ENCODE measurements at places on chromosomes 1 and 21.

DNA sequence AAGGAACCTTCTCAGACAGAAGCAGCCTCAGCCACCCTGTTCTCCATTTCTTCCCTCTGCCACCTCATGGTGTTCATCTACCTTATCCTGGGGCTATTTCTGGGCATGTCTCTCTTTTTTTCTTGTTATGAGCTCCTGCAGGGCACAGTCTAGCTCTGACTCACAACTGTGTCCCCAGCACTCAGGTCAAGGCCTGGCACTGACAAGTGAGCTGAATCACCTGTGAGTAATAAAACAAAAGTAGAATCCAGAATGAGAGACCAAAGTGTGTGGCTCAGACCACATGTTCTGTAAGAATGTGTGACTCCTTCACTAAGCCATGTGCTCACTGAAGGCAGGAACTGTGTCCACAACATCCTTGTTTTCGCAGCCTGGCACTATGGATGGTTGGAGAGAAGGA is 23.2 kb downstream of the C1orf94 start:
- no peak for DNase-seq

DNA sequence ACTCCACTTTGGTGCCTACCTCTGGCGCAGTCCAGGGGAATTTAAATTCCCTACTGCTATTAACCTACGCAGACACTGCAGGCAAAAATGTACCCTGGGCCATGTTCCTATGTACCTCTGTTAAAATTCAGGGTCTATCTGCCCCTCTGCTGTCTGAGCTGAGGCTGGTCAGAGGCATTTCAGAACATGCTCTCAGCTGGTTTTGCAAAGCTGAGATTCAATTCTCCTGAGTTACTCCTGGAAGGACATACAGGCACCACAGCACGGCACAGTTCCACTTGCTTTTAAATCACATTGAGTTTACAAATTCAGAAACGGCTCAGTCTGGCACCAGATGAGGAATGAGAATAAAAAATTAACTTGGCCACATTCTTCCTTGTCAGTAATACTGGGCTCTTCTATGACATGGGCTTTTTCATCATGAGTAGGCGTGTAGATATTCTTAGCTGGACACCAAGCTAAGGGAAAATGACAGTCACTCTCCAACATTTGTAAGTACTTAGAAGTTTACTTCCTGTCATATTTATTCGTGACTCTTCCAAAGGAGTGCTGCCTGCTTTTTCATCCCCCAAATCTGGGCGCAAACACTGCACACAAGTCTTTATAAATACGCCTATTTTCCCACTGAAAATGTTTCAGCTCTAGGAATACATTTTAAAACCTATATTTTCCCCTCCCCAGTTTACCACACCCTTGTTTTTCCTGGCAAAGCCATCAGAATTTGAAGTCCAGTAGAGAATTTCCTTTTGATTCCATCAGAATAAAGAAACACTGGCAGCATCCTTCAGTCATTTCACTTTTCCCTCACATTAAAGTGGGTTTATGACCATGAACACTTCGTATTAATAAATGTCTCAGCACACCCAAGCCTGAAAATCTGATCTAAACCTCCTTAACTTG is 1.9 kb downstream of the C1orf198 start:
- DNase-seq: no peak

- no peak for DNase-seq
These were observed 16.4 kb downstream of the EPHA2 start for GRCh38 chr1:16139473-16139962.

- DNase-seq: no peak
These were observed 1019.6 kb downstream of the PLA2G4A start for GRCh38 chr1:187848321-187848720.

DNA sequence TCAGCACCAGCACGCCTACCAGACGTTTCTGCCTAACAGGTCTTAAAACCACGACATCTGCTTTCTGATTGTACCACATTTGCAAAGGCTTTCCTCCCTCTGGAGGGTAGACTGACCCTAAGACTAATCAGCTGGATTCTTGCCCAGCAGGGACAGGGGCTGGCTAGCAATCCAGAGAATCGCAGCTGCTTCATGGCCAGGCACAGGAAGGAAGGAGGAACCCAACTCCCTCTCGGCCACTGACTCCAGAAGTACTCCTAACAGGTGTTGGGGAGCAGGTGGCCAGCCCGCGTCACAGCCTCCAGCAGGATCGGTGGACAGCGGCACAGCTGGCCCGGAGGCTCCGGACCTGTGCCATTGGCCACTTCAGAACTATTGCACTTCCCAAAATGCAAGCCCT is 180.8 kb downstream of the NPHP4 start:
- DNase-seq: no peak

DNA sequence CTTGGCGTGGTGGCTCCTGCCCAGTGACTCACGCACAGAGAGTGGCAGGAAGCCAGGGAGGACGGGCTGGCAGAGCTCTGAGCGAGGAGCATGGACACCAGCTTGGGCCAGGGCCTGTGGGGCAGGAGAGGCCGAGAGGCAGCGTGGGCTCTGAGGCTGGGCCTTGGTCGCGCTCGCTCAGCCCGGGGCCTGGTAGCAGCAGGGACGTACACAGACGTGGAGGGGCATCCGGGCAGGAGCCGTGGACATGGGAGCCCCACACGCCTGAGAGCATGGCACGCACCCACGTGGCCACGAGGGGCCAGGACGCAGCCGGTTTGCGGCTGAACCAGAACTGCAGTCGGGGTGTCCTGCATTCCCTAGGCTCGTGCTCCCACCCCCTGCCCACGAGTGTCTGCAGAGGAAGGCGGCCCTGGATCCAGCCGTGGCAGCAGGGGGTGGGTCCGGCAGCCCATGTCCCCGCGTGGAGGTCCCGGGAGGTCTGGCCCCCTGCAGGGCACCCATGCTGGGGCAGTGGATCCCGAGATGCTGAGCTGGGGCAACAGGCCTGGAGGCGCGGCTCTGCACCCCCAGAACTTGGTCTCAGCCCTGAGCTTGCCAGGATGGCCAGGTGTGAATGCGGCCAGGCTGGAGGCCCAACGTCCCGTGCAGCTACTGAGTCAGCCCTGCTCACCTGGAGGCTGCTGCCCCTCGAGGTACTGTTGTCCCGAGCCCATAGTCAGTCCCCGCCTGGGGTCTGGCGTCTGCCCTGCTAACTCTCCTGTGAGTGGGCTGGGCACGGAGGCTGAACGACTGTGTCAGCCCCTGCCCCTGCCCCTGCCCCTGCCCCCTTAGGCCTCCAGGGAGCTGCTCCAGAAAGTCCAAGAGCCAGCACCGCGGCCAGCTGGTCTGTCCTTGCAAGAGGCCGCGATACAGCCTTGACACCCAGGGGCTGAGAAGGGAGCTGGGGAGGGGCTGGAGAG is 61.6 kb downstream of the SLX9 start:
- peak; percentile 1 for DNase-seq
